ENCODE measurements at places on chromosomes 11 and 22. TPM values are rescaled to one million over a fixed set of nuclear protein-coding genes. Genes with fewer than 3 reads are reported as not detected.

Gene SLC17A6
- polyA plus RNA-seq = 0.41 TPM

Gene NCAM1
- 295 TPM for polyA plus RNA-seq

Gene MMP1
- not detected for polyA plus RNA-seq

Gene ZNF408
- polyA plus RNA-seq = 7.9 TPM

Gene TSGA10IP
- not detected for polyA plus RNA-seq

Gene GSTT2B
- 1.6 TPM for polyA plus RNA-seq

Gene TMA7B
- polyA plus RNA-seq = not detected

Gene GDPD5
- 18.9 TPM for polyA plus RNA-seq

Gene FREY1
- polyA plus RNA-seq = 0.49 TPM

Gene MEI1
- polyA plus RNA-seq = 3.2 TPM

Gene MAJIN
- not detected for polyA plus RNA-seq

Gene EHF
- polyA plus RNA-seq = 0.22 TPM

Gene ANKK1
- polyA plus RNA-seq = 0.12 TPM

Gene PARVG
- 5.1 TPM for polyA plus RNA-seq

Gene PGA5
- polyA plus RNA-seq = not detected
